ENCODE measurements at places on chromosomes 4 and X.

- DNase-seq = no peak
Measured at GRCh38 chrX:30786374-30786773, 102.7 kb downstream of the TAB3 start.

GRCh38 chrX:150406596-150406995 lies 43.5 kb downstream of the MAMLD1 start:
- DNase-seq = no peak

- peak; percentile 10 for DNase-seq
Measured at GRCh38 chrX:119502727-119503483, 34.7 kb downstream of the SLC25A5 start.

DNA sequence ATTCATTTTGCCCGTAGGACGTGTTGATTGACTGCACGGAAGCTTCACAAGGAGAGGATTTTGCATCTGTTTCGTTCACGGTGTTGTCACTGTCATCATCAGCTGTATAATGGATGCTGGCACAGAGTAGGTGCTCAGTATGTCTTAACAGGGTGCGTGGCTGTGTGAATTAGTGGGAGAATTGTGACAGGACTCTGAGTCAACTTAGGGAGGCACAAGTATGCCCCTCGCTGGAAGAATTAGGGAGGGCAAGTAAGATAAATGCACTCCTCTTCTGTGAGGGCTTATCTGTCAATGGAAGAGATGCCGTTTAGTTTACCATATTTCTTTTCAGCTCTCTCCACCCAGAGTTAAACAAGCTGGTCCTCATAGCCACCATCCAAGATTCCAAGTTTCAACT lies 107.2 kb downstream of the TRIML1 start:
- no peak for DNase-seq

DNA sequence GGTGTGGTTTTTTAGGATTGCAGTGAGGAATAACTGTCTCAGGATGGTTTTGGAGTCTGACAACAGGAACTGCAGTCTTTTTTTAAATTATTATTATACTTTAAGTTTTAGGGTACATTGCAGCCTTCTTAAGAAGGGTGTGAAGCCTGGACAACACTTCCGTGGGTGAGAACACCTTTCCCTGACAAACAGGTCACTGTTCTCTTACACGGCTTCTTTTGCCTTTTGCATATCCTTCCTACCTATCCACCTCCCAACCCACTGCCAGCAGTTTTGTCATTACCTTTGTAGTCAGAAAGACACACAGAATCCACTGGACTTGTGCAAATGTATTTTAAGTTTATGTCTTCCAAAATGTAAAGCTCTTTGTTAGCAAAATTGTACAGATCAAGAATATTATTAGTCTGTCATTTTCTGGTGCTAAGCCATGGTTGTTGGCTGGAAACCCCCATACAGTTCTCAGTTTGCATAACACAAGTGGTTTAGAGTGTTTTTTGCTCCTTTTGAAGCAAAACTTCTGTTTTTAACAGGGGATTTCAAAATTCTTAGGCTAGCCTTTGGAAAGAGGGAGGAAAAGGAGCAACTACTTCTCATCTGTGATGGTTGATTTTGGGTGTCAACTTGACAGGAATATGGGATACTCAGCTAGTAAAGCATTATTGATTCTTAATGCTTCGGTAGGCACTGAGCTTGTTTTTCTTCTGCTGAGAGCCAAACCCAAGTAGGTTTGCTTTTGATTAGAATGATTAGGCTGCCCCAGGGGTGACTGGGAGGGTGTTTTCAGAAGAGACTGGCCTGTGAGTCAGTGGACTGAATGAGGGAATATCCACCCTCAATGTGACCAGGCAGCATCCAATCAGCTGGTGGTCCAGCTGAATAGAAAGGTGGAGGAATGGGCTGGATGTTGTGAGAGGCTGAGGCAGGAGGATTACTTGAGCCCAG lies 29.4 kb upstream of the KLHL2 start:
- DNase-seq = no peak
